ENCODE measurements at places on chromosomes 11 and 22.

- no peak for DNase-seq
These were observed 35.4 kb upstream of the NRIP3 start for GRCh38 chr11:9039198-9039597.

DNA sequence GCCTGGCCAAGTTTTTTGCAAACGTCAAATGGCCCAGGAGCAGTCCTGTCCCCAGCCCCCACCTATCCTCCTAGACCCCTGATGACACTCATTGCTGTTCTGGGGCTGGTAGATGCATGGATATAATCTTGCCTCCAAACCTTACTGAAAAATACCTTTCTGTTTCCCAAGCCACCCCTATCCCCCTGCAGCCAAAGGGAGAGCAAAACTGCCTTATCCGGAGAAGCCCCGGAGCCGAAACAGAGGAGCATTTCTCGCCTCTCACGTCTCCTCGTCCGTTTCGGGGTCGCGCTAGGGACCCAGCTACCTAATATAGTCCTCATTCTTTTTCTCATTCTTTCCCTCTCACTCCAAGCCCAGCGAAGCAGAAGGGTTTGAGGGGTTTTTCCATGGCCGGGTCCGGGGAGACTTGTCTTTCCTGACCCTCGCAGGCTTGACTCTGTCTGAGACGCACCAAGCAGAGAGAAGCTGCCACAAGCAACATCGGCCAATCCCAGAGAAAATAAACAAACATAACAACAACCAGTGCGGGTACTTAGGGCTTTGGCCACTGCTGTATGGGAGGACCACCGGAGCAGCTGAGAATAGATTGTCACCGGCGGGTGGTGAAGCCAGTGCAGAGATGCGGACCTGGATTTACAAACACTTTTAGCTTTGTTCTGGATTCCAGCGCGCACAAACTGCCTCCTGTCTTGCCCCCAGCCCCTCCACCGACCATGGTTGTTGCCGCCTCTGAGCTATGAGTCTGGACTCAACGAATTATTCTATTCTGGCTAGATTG, 1.6 kb downstream of the BSX start:
- DNase-seq: no peak

GRCh38 chr11:871472-871871, 28.8 kb downstream of the TSPAN4 start:
- no peak for DNase-seq

DNA sequence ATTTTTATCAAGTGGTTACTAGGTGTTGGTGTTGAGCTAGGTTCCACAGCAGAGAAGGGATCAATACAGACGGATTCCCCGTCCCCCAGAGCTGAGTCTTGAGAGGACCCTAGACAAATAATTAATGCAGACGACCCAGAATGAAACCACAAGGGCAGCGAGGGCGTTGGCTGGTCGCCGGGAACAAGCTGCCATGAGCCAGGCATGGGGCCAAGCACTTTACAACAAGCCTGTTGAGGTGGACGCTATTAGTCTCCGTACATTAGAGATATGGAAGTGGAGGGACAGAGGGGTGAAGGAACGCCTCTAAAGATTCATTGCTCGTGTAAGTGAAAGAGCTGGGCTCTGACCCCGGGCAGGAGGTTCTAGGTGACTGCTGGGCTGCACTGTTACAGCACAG, 77.1 kb upstream of the EIF3D start:
- no peak for DNase-seq

DNA sequence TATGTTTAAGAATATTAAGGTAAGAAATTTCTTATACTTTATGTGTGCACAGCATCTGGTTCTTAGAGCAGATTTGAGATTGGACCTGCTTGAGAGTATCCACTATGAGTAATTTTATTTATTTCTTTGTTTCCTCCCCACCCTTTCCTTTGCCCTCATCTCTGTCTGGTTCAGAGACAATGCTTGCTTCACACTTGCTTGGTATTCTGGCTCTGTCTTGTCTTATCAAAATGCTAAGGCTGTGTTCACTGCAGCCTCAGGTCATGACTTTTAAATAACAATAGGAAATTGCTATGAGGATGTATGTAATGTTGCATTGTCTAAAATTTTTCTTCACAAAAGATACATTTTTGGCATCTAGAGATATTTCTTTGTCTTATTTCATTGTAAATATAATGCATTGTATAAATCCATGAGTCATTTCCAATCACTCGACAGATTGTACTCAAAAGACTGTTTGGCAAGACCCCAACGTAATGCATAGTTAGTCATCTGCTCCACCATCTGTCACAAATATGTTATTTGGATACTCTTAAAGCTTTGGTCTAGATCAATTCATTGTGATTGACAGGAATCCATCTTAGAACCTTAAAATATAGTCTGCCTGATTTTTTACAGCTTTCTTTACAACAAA, 395.7 kb downstream of the AASDHPPT start:
- no peak for DNase-seq

- DNase-seq: no peak
These were observed 33.5 kb upstream of the TXNRD2 start for GRCh38 chr22:19974935-19975706.

DNA sequence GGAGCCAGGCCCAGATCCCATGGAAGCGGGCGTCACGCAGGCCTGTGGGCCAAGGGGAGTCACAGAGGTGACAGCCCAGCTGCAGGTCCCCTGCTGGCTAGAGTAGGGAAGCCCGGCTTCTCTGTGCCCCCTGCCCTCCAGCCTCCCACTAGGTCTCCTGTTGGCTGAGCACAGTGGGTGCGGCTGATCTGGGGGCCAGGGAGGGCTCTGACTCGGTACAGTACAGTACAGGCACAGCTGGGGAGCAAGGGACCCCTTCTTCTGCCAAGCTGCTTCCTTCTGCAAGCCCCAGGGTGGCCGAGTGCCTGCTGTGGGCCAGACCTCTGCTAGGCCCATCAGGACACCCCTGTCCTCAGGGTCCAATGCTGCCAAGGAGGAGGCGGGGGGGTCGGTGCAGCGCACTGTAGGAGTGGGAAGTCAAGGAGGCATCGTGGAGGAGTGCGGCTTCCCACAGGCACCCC, 10.1 kb downstream of the SUSD2 start:
- no peak for DNase-seq

- no peak for DNase-seq
These were observed 51.5 kb downstream of the IRAG1 start for GRCh38 chr11:10641912-10642697.

- DNase-seq: no peak
These were observed 64.6 kb downstream of the LINC01488 start for GRCh38 chr11:69545976-69546617.
